ENCODE measurements at places on chromosomes 3 and 15.

GRCh38 chr15:48505067-48505466 is 140.4 kb downstream of the FBN1 start:
- DNase-seq: no peak

GRCh38 chr3:182268711-182269110 is 524.6 kb upstream of the ATP11B start:
- no peak for DNase-seq

DNA sequence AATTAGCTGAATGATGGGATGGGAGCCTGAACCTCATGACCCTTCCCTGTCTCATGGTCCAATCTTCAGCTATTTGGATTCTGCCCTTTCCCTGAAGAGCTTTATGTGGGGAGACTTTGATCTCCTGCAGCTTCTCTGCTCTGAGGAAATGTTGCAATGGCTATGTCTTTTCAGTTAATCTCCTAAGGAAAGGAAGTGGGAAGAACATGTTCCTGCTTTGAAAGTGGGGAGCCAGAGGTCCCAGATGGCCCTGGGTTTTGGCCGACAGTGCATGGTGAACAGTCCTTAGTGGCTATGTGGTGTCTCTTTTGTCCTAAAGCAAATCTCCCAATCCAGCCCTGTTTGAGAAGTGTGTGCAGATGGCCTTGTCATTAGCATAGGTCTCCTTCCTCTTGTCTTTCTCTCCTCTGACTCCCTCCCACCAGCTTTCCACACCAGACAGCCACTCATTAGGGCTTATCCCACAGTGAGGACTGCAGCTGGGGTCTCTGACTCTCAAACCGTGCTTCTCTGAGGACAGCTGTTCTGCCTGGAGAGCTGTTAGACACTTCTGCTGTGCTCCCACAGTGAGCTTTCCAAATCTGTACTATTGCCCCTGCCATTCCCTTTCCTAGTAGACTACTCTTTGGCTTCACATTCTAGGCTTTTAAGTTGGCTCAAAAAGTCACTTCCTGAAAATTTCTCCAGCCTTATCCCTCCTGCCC is 365.8 kb upstream of the UMPS start:
- DNase-seq: no peak

GRCh38 chr15:48581219-48581618 is 64.3 kb downstream of the FBN1 start:
- DNase-seq: no peak

DNA sequence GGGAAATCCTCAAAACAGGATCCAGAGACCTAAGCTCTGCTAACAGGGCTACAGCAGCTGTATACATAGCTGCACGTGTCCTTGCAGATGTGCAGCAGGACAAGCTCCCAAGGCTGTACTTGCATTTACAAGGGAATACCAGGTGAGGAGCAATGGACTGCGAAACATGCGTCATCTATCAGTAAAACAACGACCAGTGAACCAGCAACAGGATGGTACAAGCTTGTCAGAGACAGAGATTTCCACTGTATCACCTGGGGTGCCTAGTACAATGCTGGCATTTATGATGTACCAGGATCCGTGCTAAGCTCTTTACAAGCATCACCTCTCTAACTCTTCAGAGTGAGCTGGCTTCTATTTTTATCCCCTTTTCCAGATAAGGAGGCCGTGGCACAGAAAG is 227.3 kb downstream of the FOXP1 start:
- DNase-seq: no peak
